HS-27A (cell line): ENCODE measurements at places on chromosomes 6 and 20.

- DNase-seq = no peak
Observed at GRCh38 chr6:30169658-30170614, 6.6 kb downstream of the TRIM15 start.

DNA sequence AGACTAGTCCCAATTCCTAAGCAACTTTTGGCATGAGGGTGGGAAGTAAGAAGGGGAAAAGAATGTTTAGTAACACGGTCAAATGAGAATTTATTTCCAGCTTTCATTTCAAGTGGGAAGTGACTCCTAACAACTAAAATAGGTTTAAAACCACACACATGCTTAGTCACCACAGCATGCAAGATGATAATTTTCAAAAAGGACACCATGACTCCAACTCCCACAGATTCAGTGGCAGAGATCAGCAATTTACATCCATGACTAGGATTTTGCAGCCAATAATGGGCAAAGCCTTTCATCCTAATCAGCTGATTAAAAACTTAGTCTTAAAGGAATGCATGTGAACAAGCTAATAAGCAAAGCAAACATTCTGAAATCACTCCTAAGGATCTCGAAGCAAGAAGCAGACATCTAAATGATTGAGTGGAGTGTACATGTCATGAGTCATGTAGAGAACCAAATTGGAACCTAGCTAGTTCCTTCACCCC is 48.1 kb upstream of the GCLC start:
- no peak for DNase-seq

- no peak for DNase-seq
Observed at GRCh38 chr20:24544371-24544770, 74.9 kb downstream of the SYNDIG1 start.

DNA sequence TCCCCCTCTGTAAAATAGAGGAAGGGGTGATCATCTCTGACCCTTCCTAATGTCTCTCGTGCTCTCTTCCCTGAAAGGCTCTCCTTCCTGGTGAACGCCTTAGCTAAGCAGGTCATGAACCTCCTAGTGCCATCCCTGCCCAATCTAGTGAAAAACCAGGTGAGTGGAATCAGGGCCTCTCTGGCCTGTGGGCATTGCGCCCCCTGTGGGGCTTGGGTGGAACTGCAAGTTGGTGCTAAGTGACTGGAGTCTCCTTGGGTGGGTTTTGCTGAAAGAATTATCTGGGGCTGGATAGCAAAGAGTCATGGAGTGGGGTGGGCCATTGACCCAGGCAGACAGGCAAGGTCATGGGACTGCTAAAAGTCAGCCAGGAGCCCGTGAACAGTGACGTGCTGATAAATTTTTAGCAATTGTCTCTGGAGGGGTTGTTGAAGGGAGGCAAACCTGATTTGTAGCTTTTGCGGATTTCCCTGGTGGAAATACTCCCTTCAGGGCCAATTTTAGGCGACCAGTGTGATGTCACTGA is 8.9 kb downstream of the BPIFB1 start:
- DNase-seq = no peak

DNA sequence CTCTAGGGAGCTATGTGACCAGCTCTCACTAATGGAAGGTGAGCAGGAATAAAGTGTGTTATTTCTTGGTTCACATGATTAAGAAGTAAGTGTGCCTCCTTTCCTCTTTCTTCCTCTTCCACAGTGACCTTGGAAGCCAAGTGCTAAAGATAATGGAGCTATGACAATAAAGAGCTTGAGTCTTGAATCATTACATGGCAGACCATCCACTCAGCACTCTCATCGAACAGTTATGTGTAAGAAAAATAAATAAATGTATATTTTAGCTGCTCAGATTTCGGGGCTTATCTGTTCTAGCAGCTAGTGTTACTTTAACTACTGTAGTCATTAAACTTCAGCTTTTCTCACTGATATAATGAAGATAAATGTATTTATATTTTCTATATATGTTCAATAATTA is 72.9 kb downstream of the HDGFL1 start:
- peak; percentile 46 for DNase-seq

GRCh38 chr6:6683969-6684833 is 95.7 kb downstream of the LY86 start:
- DNase-seq = no peak

DNA sequence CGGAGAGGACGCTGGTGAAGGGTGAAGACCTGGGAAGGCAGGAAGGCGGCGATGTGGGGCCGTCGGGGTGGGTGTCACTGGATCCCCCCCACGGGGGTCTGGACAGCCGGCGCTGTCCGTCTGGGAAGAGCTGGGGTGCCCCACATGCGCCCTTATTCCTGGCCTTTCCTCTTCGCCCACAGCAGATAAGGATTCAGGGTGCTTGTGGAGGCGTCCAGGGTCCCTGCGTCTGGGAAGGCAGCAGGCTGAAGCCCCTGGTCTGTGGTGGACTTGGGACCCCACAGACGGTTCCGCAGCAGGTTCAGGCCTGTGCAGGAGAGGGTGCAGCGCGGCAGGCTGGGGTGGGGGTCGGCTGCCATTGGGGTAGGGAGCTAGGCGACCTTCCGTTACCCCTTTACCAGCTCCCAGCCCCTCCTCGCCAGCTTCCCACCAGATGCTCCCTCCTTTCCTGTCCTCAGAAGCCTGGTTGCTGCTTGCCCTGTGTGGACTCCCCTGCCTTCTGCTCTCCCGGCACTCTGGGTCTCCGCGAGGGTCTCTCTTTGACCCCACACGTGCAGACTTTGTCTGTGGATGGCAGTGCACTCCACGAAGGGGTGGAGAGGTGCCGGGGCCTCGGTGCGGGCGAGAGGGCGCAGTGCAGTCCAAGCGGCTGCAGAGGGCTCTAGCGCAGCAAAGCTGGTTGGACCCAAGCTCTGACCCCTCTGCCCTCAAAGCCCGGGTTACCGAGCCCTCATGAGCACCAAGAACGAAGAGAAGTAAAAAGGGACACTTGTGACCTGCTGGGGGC is 2.1 kb upstream of the GATA5 start:
- no peak for DNase-seq

- no peak for DNase-seq
Observed at GRCh38 chr6:29924731-29925130, 17.6 kb upstream of the HLA-A start.

DNA sequence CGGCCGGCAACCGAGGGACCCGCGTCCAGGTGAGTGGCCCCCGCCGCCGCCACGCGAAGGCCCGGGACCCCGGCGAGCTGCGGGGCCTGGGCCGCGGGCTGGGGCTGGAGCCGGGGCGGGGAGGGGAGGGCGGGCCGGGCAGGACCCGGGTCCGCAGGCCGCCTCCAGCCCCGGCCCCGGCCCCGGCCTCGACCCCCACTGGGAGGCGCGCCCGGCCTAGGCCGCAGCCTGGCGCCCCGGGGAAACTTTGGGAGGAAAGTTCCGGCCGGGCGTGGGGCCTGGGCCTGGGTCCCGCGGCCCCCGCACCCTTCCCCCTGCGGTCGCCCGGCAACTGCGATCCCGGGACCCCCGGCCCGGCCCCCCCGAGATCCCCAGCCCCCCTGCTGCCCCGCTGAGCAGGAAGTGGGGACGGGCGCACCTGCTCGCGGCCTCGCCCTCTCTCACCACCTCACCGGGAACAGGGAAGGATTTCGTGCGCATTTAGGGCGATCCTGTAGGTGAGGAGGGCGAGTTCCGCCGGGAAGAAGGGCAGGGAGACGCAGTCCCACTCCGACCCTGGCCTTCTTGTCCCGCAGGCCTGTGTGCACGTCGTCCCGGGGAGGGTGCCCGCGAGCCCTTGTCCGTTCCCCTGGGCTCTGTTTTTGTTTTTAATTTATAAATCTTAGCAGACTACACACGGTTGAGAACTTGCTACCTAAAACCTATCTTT is 402 bp downstream of the OSBPL2 start:
- no peak for DNase-seq

DNA sequence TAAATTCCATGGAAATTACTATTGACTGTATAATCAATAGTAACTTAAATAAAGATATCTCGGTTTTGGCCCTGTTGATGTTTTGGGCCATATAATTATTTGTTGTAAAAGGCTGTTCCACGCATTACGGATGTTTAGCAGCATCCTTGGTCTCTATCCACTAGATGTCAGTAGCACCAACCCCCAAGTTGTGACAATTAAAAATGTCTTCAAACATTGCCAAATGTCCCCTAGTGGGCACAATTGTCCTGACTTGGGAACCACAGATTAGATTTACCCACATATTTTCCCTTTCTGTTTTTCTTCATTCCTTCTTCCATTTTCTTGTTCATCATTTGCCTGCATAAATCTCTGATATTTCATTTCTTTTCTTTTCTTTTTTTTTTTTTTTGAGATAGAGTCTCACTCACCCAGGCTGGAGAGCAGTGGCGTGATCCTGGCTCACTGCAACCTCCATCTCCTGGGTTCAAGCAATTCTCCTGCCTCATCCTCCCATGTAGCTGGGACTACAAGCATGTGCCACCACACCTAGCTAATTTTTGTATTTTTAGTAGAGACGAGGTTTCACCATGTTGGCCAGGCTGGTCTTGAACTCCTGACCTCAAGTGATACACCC is 13.6 kb upstream of the WFDC8 start:
- peak; percentile 39 for DNase-seq

DNA sequence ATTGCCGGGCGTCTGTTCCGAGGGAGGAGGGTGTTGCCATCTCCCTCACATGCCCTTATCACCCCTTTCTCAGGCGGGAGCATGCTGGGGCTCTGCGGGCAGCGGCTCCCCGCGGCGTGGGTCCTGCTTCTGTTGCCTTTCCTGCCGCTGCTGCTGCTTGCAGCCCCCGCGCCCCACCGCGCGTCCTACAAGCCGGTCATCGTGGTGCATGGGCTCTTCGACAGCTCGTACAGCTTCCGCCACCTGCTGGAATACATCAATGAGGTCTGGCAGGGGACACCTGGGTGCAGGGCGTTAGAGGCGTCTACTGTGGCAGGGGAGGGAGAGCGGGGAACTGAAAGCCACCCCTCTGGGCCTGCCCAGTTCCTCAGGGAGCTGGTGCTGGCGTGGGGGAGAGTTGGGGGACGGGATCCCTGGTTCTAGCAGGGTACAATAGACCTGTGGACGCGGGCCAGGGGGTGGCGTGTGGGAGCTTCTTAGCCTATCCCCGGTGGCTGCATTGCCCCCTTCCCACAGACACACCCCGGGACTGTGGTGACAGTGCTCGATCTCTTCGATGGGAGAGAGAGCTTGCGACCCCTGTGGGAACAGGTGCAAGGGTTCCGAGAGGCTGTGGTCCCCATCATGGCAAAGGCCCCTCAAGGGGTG is 697 bp downstream of the PPT2 start:
- DNase-seq = no peak

GRCh38 chr6:15796130-15796771 is 133.4 kb upstream of the DTNBP1 start:
- no peak for DNase-seq

GRCh38 chr6:143673669-143674068 is 4.1 kb upstream of the PHACTR2 start:
- peak; percentile 56 for DNase-seq

DNA sequence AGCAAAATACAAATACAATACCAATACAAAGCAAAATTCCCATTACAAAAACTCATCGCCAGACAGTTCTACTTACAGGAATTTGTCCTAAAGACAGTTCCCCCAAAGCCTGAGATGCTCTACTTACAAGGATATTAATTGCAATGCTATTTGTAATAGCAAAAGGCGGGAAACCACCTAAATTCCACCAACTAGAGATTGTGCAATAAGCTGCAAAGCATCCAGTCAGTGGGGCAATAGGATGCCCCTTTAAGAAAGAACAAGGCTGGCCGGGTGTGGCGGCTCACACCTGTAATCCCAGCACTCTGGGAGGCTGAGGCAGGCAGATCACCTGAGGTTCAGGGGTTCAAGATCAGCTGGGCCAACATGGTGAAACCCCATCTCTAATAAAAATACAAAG is 39.1 kb downstream of the FAM209B start:
- no peak for DNase-seq

DNA sequence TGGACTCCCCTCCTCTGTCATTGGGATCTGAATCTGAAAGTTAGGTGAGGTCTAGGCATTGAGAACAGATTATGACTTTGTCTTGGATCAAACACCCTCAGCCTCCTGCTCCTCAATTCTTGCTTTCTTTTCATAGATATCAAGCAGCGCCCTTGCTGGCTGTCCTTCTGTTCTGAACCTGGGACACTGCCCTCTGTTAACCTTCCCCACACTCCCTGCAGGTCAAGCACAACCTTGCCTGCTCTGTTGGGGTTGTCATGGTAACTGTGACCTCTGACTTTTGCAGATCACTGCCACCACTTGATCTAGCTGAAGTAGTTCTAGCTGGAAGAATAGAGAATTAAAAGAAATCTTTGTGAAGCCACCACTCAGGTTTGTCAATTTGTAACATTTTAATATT is 16.4 kb upstream of the MICA start:
- DNase-seq = no peak

GRCh38 chr6:149334201-149334600 is 16.7 kb downstream of the TAB2 start:
- DNase-seq = no peak

- no peak for DNase-seq
Observed at GRCh38 chr6:44094403-44095242, 32.6 kb downstream of the MRPL14 start.

GRCh38 chr20:61841966-61842365 is 223.7 kb downstream of the TAF4 start:
- no peak for DNase-seq

DNA sequence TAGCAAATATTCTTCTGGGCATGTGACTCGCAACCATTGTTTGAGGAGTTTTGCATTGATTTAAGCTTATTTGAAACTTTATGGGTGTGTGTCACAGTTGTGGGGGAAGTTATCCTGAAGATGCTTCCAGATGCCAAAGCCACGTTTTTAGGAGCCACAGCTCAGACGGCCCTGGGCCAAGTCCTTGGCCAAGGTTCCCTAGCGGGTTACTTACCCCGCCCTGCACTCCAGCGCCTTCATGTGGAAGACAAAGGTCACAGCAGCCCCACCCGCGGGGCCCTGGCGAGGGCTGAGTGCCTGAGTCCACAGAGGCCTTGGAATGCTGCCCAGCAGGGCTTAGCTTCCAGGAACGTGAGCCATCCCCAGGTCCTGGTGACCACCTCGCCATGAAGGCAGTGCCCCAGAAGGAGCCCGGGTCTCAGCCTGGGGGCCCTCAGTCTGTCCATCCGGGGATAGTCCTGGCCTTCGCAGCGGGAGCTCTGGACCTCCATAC is 308.3 kb downstream of the CDH4 start:
- no peak for DNase-seq
